Amygdala (tissue), 56 donors: ENCODE measurements at places on chromosomes 13 and 19.
A peak's percentile ranks its signal among the peaks of the same experiment; 100 is the strongest.

DNA sequence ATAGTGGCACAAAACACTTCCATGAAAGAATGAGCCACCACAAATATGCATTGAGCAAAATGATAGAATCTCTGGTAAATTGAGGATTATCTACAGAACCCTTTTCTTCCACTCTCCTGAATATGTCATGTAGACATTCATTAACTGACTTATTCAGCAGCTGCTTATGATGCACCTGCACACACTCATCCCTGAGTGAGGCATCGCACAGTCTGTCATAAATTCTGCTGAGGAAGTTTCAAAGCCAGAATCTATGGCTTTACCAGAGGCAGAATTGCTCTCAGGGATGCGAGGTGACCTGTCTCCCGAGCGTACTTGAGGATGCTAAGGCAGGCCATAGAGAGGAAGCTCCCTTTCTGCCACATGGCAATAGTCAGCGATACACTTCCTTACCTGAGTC, 1090.2 kb downstream of the UQCRFS1 start:
- no peak for DNase-seq

DNA sequence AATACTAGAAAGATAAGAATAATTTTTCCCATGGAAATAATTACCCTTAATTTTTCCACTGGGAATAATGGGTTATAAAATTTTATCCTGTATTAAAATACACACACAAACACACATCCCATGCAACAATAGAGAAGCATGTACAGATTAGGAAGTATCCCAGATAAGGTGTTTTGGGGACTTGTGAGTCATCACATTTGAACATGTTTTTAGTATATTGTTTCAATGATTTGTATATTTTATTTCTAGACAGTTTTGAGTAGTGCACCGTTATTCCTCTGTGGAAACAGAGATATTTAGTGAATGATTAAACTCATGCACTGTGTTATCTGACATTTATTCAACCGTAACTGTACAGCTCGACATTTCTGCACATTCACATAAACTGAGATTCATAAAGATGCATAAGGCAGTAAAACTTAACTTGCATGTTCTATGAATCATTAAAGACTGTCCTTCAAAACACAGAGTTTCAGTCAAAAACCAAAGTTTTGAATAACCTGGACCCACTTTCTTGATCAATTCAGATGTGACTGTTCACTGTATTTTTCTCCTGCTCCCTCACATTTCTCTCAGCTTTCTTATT, 30.1 kb downstream of the KLF12 start:
- no peak for DNase-seq

GRCh38 chr13:68708336-68708908, 1399.2 kb upstream of the ATXN8OS start:
- no peak for DNase-seq

DNA sequence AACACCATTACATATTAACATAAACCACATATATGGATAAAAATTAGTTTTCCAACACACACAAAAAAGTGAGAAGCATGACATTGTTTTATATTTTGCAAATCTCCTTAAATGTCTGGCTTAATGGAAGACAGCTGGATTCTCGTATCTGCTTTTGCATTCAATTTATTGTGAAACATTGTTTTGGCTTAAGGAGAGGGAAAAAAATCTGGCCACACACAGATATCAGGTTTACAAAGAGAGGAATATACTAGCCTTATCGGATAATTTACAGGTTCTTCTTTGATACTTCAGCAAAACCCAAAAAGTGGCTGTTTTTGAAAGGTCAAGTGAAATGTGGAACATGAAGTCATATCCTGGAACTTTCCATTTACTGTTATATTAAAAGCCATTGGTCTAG, 523.5 kb upstream of the ARGLU1 start:
- DNase-seq = no peak

- no peak for DNase-seq
Measured at GRCh38 chr19:14028901-14029300, 953 bp downstream of the RLN3 start.

GRCh38 chr13:81872581-81872980, 1531.7 kb upstream of the SPRY2 start:
- DNase-seq = no peak

GRCh38 chr13:30719525-30719914, 15.8 kb upstream of the ALOX5AP start:
- no peak for DNase-seq

GRCh38 chr19:51735759-51736449, 12.1 kb upstream of the HAS1 start:
- no peak for DNase-seq

- DNase-seq = no peak
Measured at GRCh38 chr19:17797424-17798201, 2.7 kb downstream of the B3GNT3 start.

DNA sequence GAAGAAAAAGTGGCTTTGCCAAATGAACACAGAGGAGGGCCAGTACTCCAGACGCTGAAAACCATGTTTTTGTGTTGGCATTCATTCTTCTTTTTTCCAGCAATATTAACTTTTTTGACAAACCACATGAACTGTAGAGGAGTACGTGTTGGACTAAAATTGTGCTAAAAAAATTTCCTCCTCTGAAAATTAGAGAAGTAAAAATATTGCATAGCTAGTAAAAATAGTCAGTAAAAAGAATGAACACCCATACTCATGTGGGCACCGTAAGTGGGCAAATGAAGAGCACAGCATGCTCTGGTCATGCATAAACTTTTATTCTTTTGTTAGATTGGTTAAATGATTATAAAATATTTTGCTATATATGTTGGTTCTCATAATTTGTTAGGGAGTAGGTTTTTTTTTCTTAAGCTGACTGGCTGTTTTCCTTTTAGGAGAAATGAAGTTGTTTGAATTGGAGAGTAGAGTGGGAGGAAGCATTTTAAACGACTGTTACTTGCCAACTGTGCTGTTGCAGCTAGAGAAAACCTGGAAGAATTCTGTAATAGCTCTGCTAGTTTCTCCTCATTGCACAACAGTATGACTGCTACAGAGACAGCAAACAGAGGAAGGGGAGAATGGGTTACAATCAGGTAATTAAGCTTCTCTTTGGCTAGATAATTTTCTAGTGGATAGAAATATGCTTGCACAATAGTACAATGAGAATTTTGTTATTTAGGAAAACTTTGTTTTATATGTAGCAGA, 222.4 kb downstream of the KCTD12 start:
- no peak for DNase-seq

DNA sequence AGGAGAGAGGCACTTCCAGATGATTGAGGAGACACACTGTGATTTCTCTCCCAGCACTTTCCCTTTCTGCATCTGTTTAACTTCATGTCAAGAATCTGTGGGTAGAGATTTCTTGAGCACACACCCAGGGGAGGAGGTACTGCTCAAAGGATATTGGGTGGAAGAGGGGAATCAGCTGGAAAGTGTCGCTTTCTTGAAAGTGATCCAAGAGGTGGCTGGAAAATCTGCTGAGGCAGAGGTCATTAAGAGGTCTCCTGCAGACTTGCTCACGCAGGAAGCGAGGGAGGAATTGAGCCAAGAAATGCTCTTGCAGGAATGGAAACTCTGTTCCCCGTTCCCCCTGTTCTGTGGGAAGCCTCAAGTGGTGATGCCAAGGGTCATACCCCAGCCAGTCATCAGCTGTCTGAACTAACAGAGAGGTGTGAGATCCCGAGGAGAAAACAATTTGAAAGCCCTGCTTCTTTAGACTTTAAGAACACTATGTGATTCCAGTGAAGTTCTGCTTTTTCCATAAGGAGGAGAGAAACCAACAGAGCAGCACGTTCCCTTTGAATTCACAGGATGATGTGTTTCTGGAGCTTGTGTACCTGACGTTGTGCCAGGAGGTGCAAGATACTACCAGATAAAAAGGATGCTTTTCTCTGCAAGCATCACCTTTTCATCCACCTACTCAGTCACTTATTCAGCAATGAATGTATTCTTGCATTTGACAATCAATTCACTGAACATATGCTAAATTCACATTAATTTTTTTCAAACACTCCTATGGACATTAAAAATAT, 163.4 kb upstream of the GPR12 start:
- DNase-seq = no peak

DNA sequence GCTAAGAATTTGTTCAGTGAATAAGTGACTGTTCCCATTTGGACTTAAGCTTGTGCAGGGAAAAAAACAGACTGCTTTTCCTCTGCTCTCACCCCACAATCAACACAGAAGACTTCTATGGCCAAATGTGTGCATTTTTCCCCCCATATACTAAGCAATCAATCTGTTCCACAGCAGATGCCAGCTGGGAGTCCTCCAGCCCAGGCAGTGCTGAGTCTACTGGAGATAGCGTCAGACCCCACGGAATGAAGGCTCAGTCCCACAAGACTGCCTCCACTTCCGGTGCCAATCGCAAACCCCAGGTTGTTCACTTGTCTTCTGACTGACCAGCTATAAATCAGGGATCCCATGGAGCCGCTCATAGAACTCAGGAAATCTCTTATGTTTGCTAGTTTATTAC, 69.5 kb upstream of the ANKRD10 start:
- no peak for DNase-seq

DNA sequence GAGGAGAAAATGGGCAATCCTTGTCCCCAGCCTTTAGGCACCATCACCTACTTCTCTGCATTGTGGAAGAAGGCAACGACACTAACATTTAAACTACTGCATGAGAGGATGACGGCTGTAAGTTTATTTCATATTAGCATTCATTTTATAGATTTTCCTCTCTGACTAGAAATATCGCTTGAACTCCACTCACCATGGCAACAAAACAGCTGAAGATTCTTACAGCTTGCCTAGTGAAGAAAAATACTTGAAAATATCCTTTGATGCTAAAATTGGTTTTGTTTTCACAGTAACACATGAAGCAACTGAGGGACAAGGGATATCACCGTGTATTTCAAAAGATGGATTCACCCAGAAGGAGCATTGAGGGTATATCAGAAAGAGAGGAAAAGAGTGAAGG, 284.3 kb downstream of the LIG4 start:
- no peak for DNase-seq

DNA sequence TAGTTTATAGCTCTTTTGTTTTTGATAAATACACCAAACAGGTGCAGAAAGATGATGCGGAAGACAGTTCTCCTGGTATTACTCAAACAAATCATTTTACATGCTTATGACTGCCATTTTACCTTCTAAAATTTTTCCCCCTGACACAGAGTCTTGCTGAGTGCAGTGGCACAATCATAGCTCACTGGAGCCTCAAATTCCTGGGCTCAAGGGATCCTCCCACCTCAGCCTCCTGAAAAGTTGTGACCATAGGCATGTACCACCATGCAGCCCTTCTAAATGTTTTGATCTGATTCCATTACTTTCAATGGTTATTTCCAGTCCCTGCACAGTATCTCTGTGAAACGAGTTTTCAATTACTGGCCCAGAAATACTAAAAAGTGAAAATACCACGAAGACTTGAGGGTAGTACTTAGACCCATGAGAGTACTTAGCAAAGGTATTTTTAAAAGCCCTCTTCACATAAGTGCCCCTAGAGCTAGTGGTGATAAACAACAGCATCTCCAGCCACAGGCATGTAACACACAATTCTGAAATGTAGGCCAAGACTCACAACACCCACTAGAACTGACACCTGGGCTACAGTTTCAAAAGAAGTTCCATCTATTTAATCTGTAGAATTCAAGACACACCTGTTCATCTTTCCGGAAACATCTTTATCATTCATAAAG, 11.3 kb downstream of the HSPH1 start:
- DNase-seq = no peak

DNA sequence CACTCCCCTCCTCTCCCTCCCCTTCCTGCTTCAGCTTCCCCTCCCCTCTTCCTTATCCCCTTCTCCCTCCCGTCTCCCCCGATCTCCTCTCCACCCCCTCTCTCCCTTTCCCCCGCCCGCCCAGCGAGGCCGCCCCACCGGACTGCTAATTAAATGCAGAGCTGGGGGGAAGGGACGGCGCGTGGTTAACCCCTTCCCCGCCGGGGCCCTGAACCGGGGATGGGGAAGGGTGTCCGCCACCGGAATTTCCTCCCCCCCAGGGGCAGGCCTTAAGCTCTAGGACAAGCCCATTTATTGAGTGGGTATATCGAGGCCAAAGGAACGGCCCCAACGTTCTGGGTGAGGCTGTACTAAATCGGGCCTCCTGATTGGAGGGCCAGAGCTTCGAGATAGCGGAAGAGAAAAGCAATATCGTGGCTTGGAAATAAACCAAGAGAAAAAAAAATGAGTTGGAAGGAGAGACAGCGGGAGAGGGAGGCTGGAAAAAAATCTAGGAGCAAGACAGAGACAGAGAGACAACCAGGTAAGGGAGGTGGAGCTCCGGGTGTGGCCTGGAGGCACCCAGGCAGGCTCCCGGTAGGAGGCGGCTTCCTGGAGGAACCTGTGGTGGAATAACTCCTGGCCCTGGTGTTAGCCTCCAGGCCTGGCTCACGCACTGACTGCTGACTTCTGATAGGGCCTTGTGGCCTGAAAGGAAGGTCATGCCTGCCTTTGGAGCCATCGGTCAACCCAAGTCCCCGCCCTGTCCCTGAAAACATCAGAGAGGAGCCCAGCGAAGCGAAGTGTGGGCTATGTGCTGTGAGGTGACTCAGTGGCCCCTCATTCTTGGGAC, 11.6 kb upstream of the JUND start:
- peak; percentile 75 for DNase-seq

DNA sequence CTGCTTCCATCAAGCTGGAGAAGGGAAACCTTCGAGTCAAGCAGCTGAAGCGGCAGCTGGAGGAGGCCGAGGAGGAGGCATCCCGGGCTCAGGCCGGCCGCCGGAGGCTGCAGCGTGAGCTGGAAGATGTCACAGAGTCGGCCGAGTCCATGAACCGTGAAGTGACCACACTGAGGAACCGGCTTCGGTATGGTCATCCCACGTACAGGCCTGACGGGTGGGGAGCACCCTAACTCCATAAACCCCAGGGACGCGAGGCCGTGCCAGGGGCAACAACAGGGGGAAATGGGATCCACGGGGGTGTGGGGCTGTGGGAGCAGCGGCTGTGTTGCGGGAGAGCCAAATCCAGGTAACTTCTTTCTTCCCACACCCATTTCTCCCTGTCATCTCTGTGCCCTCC, 20.2 kb downstream of the KCNC3 start:
- no peak for DNase-seq

DNA sequence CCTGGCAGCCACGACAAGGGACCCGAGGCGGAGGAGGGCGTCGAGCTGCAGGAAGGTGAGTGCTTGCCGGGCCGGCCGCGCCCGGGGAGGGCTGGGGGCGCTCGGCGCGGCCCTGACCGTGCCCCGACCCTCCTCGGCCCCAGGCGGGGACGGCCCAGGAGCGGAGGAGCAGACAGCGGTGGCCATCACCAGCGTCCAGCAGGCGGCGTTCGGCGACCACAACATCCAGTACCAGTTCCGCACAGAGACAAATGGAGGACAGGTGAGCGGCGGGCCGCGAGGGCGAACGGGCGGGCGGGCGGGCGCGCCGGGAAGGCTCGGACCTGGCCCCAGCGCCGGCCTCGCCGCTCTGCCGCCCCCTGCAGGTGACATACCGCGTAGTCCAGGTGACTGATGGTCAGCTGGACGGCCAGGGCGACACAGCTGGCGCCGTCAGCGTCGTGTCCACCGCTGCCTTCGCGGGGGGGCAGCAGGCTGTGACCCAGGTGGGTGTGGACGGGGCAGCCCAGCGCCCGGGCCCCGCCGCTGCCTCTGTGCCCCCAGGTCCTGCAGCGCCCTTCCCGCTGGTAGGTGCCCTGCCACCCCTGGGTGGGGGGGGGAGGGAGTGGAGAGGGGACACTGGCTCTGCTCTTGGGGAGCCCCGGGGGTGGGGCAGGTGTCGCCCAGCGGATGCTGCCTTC, 816 bp downstream of the USF2 start:
- DNase-seq = peak; percentile 70
